ENCODE measurements at places on chromosomes 5 and 9. TPM values are rescaled to one million over a fixed set of nuclear protein-coding genes. Genes with fewer than 3 reads are reported as not detected.

LCN9 gene
- not detected for total RNA-seq

PTGER4 gene
- total RNA-seq: 27.6 TPM

SOX30 gene
- 5.8 TPM for total RNA-seq

CDX1 gene
- total RNA-seq: 1.8 TPM

CARTPT gene
- not detected for total RNA-seq

PDZD2 gene
- total RNA-seq: not detected

DNA sequence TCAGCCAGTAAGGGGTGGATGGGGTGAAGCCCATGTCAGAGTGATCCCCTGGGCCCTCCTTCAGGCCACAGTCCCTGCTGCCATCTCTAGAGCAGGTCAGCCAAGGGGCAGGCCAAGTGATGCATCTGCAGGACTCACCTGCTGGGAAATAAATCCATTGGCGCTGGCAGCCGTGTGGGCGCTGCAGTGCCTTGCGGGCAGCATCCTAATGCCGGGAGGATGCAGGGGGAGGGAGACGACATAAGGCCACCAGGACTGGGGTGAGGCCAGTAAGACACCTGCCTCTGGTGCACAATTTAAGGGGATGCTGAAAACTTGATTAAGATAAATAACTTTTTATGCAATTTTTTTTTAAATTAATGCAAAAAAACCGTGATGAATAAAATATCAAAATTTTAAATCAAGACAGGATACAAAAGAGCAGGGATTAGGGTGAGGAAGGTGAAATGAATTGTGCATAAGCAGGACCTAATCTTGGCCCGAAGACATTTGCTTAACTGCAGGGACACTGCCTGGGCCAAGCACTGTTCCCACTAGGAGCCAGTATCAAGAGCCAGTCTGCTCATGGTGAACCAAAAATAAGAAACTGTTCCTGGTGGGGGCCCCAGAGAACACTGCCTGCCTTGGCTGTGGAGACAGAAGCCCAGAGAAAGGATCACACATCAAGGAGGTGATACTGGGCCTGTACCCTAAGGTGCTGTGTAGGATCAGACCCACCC is 67.5 kb upstream of the CPLX2 start:
- peaks cover 9% of the 10 kb centered on the region for H3K27me3 ChIP-seq
- H3K27ac ChIP-seq: no peak overlapping the region
- H3K4me1 ChIP-seq: peaks cover 2% of the 10 kb centered on the region
- H3K36me3 ChIP-seq: no peaks in the 10 kb centered on the region

DNA sequence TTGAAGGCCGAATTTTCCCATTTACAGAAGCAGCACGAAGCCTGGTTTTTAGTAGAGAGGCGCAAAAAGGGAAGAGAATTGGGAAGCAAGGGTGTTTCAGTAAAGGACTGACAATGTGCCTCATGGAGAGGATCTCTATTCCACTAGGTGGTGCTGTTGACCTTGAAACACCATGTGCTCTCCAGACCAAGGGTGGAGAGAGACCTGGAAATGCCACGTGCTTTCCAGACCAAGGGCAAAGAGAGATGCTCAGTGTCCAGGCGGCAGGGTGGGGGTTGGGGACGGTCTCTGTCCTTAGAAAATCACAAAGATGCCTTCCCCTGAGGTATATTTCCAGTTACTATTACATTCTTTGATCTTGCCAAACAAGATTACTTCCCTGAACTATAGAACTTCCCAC is 425.3 kb downstream of the CSNK1G3 start:
- H3K4me3 ChIP-seq: no peak overlapping the region
- no peaks in the 10 kb centered on the region for H3K27me3 ChIP-seq
- no peak overlapping the region for H3K27ac ChIP-seq
- no peaks in the 10 kb centered on the region for H3K36me3 ChIP-seq

- no peak for DNase-seq
- no peaks in the 10 kb centered on the region for H3K27me3 ChIP-seq
- no peak overlapping the region for H3K27ac ChIP-seq
- no peak overlapping the region for H3K4me3 ChIP-seq
- no peaks in the 10 kb centered on the region for H3K36me3 ChIP-seq
Observed at GRCh38 chr9:71594541-71594940, 173.8 kb downstream of the CEMIP2 start.

- H3K4me3 ChIP-seq: no peak overlapping the region
- no peaks in the 10 kb centered on the region for H3K27me3 ChIP-seq
Observed at GRCh38 chr5:177478711-177479646, 5.5 kb upstream of the DBN1 start.

- peak; percentile 58 for DNase-seq
- H3K27me3 ChIP-seq: peaks cover 16% of the 10 kb centered on the region
- H3K36me3 ChIP-seq: peaks cover 11% of the 10 kb centered on the region
- peak overlapping the region; percentile 11 for H3K27ac ChIP-seq
- peak overlapping the region; percentile 99 for H3K4me3 ChIP-seq
- peaks cover 26% of the 10 kb centered on the region for H3K4me1 ChIP-seq
Observed at GRCh38 chr9:134065612-134066419, 2.0 kb downstream of the BRD3 start.

- H3K4me1 ChIP-seq: peaks cover 20% of the 10 kb centered on the region
- DNase-seq: no peak
- no peak overlapping the region for H3K27ac ChIP-seq
- no peaks in the 10 kb centered on the region for H3K27me3 ChIP-seq
Observed at GRCh38 chr9:110939047-110939446, 99.2 kb downstream of the LPAR1 start.

DNA sequence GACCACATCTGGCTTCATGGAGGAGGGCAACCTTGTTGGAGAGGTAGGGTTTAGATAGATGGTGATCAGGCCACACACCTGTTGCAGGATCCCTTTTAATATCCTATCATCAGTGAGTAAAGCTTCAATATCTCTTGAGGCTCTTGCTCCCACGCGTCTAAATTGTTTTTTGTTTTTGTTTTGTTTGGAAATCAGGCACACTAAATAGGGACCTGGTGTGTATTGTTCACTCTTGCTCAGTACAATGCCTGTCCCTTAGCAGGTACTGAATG is 2.6 kb upstream of the TMEM268 start:
- no peak overlapping the region for H3K27ac ChIP-seq
- H3K36me3 ChIP-seq: no peaks in the 10 kb centered on the region
- no peaks in the 10 kb centered on the region for H3K27me3 ChIP-seq
- DNase-seq: no peak
- peaks cover 18% of the 10 kb centered on the region for H3K4me1 ChIP-seq

DNA sequence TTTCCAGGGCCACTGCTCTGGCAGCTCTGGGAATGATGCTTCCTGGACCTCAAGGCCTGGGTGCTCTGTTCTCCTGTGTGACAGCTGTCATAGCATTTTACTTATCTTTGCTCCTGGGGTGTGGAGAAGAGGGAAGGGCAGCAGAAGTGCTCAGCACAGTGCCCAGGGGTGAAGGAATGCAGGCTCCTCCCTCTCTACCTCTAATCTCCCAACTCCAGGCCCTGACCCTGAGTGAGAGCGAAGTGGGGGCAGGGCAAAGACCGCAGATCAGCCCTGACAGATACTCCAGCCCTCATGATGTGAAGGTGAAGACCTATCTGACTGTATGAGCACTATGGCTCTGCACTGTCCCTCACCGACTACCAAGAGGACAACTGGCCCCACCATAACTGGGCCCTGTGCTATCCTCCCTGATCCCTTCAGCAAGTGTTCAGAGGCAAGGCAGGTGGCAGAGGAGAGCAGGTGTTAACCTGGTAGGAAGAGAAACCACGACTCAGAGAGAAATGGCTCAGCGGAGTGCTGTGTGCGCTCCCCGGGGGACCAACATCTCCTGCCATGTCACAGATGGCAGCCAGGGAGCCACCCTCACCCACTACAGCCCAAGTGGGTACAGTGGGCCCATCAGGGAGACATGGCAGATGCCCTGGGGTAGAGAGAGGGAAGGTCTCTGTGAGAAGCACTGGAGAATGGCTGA is 16.8 kb downstream of the ACSL6 start:
- H3K36me3 ChIP-seq: no peaks in the 10 kb centered on the region
- H3K27me3 ChIP-seq: peaks cover 13% of the 10 kb centered on the region
- DNase-seq: no peak
- no peaks in the 10 kb centered on the region for H3K4me1 ChIP-seq

- DNase-seq: no peak
- H3K27ac ChIP-seq: no peak overlapping the region
- H3K36me3 ChIP-seq: no peaks in the 10 kb centered on the region
- H3K4me1 ChIP-seq: no peaks in the 10 kb centered on the region
- no peak overlapping the region for H3K4me3 ChIP-seq
Observed at GRCh38 chr5:97229688-97230285, 46.7 kb upstream of the RIOK2 start.

Measured in SJSA1 (cell line).